ENCODE measurements at places on chromosomes 7 and 10.
A peak's percentile ranks its signal among the peaks of the same experiment; 100 is the strongest.

DNA sequence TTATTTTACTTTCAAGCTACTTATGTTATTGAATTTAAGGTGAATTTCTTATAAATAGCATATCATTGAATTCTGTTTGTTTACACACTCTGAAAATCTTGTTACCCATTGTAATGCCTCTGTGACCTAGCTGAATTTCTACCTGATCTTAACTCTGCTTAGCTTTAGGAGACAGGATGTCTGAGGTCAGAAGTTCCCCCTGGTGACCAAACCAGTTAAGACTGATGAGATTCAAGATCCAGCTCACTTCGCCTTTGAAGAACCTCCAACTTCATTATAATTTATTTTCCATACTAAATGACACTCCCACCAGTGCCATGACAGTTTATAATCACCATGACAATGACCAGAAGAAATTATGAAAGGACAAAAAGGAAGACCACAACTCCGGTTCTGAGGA, 213.4 kb upstream of the CDC14C start:
- no peak for DNase-seq

- DNase-seq, result no peak
Measured at GRCh38 chr10:45471059-45471458, 97.0 kb downstream of the ALOX5 start.

DNA sequence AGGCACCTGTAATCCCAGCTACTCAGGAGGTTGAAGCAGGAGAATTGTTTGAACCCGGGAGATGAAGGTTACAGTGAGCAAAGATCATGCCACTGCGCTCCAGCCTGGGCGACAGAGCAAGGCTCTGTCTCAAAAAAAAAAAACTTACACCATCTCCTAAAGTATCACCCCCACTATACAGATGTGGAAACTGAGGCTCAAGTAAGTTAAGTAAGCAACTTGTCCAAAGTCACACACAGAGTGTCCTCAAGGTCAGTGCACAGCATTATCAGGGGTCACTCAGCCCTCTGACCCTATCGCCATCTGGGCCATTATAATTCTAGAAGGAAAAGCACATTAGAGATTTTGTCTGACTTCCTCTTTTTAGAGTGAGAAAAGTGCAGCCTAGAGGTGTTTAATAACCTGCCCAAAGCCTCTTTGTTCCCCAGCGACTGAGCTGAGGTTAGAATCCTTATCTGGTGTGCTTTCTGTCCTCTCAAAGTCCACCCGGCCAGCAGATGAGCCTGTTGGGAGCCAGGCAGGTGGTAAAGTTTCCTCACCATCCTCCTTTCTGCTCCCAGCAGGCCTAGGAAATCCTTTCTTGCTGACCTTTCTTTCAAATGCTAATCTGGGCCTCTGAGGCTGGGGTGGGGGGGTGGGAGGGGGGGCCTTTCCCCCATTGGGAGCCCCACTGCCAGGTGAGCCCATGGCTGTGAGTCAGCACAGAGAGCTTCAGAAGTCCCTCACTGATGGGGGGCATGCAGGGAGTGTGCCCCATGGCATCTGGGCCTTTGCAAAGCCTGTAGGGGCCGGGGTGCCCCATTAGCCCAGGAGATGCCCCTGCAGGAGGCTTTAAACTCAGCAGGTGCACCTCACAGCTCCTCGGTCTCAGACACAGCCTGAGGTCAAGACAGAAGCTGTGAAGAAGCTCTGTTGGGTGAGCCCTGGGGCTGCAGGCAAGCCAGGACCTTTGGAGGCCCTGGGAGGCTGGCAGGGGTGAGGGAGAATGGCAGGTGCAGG, 12.0 kb upstream of the KCNMA1 start:
- no peak for DNase-seq

DNA sequence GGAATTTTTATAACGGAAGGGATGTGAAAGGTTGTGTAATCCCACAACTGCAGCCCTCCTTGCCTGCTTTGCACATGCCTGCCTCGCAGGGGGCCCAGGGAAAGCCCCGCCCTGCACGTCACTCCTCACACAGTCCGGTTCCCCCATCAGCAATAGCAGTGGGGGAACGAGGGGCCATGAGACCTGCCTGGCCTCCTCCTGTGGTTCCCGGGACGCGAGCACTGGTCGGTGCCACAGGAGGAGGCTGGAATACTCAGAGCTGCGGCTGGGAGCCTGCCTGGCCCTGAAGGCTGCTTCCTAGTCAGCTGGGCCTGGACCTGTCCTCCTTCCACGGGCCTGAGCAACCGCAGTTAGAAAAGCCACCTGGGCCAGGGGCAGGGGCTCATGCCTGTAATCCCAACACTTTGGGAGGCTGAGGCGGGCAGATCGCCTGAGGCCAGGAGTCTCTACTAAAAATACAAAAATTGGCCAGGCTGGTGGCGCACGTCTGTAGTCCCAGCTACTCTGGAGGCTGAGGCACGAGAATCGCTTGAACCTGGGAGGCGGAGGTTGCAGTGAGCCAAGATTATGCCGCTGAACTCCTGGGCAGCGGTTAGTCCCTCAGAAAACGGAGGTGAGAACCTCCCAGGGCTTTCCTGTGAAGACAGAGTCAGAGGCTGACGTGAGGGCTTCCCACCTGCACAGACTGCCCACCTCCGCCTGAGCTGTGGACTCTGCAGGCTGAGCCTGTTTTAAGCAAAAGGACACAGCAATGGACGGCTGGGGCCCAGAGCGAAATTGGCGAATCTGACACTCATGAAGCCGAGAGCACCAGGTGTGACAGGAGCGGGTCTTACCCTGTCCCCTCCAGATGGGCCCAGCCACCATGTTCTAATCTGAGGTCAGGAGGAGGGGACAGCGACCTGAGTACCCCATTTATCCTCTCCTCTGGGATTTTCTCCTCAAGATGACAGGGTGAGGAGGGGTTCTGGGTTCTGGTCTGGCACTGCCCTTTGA, 52.9 kb downstream of the VIPR2 start:
- no peak for DNase-seq

GRCh38 chr7:1758028-1758858, 88.2 kb downstream of the ELFN1 start:
- DNase-seq, result peak; percentile 23

- no peak for DNase-seq
Measured at GRCh38 chr10:107994621-107995270, 830.2 kb upstream of the SORCS1 start.

- no peak for DNase-seq
Measured at GRCh38 chr10:12396093-12396492, 46.7 kb downstream of the CAMK1D start.

GRCh38 chr7:1761097-1761496, 91.0 kb downstream of the ELFN1 start:
- DNase-seq, result no peak

DNA sequence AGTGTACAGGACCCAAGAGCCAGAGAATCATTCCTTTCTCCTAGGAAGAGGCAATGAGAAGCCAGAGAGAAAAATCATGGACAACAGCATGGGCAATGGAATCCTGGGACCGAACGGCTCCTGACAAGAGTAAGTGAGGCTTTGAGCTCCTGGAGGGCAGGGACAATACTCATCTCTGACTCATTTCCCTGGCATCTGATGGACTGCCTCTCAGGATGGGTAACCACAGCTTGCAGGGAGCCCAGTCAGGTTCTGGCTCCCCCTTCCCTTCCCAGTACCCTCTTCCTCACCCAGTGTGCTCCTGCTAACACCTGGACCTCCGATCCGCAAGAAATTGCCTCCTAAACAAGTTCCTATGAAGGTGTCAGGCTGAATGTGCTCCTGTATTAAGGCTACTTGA, 51.2 kb upstream of the SORCS3 start:
- no peak for DNase-seq

DNA sequence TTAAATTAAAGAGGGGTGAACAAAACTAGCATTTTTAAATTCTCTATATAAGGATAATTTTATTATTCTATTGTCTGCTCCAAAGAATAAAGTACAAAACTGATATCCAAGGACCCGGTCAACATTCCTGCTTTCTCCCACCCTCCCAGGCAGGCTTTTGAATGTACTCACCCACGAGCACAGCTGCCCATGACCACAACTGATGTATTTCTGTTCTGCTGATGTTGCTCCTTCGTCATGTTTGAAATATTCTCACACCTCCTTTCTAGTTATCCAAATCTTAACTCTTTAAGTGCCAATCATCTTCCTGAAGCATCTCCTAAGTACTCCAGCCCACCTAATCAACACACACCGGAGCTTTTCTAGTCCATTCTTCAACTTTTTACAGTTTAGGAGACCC, 46.7 kb downstream of the CALD1 start:
- DNase-seq, result no peak

DNA sequence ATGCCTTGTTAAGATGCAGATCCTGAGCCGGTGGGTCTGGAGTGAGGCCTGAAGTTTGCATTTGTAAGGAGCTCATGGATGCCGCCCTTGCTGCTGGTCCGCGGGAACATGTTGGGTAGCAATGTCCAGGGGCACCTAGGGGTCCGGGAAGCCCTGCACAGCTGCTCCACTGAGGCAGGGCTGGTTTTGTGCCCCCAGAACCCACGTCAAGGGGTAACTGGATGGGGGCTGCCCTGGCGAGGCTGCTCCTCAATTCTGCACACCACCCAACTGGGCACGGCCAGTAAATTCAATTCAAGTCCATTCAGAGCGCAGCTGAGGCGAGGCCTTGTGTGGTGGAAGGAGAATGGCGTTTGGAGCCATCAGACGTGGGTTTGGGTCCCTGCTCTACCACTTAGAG, 246.3 kb upstream of the PITRM1 start:
- DNase-seq, result no peak

DNA sequence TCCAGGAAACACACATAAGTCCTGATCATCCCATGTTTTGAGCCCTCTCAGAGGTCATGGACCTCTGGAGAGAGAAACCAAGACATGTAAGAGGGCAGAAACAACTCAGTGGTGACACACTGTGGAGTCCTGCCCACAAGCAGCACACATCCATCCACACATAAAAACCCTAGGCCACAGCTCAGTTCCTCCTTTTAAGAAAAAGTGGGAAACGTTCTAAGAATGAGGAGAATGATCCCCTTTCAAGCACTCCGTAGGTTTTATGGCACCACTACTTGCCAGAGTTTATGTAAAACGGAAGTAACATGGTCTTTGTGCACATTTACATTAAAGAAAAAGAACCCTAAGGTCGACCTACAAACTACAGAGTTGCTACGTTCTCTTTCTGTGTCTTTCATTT, 19.9 kb downstream of the ATAD1 start:
- DNase-seq, result no peak

- DNase-seq, result no peak
Measured at GRCh38 chr10:52756295-52756694, 16.3 kb downstream of the MBL2 start.

GRCh38 chr10:29998142-29998808, 61.1 kb downstream of the JCAD start:
- peak; percentile 68 for DNase-seq

GRCh38 chr7:94335586-94335985, 59.1 kb upstream of the COL1A2 start:
- DNase-seq, result no peak

- DNase-seq, result no peak
Measured at GRCh38 chr7:106720641-106721040, 59.7 kb upstream of the CCDC71L start.

- DNase-seq, result no peak
Measured at GRCh38 chr10:27680691-27681605, 64.7 kb downstream of the MKX start.
